ENCODE measurements at places on chromosomes 12 and 14. TPM values are rescaled to one million over a fixed set of nuclear protein-coding genes. Genes with fewer than 3 reads are reported as not detected.

Gene PTCSC3
- not detected for total RNA-seq

Gene SLC17A8
- total RNA-seq: not detected

Gene CLEC1B
- not detected for total RNA-seq

Gene GLS2
- total RNA-seq: under 0.01 TPM

Gene NPAS3
- under 0.01 TPM for total RNA-seq

Gene VRK1
- total RNA-seq: 67.7 TPM

Gene C12orf50
- not detected for total RNA-seq

Gene ESRRB
- not detected for total RNA-seq

Gene CLMN
- 3.9 TPM for total RNA-seq

Gene EIF2B2
- 73.4 TPM for total RNA-seq

Gene TSPAN19
- total RNA-seq: not detected

Gene IAPP
- not detected for total RNA-seq

Gene UNC79
- total RNA-seq: 0.28 TPM

Gene MFAP5
- 124 TPM for total RNA-seq

Gene HCAR1
- 0.56 TPM for total RNA-seq

Gene TAC3
- not detected for total RNA-seq

Gene PRH2
- not detected for total RNA-seq

Gene DEGS2
- total RNA-seq: 0.28 TPM

Gene LRTM2
- total RNA-seq: not detected

Gene DDX23
- 76.7 TPM for total RNA-seq

Gene CPNE6
- not detected for total RNA-seq

Gene TPH2
- not detected for total RNA-seq

Gene ELK3
- 11.9 TPM for total RNA-seq

Gene FITM1
- not detected for total RNA-seq

Gene TSHR
- total RNA-seq: not detected

Gene GUCY2C
- not detected for total RNA-seq

Gene SLC24A4
- not detected for total RNA-seq

Gene TAS2R20
- 1.2 TPM for total RNA-seq

Gene SERPINA1
- total RNA-seq: under 0.01 TPM

Gene RFLNA
- 43.1 TPM for total RNA-seq

Gene ADAM21
- 1.5 TPM for total RNA-seq

Measured in regular cardiac myocyte (primary cell).